Activated naive CD8-positive, alpha-beta T cell treated with anti-CD3 and anti-CD28 coated beads, Interleukin-2, amount 10 ng/mL, durations not matched to agents 7 days and 5 days (primary cell): ENCODE measurements at places on chromosomes 16 and 17. TPM values are rescaled to one million over a fixed set of nuclear protein-coding genes. Genes with fewer than 3 reads are reported as not detected.

DNA sequence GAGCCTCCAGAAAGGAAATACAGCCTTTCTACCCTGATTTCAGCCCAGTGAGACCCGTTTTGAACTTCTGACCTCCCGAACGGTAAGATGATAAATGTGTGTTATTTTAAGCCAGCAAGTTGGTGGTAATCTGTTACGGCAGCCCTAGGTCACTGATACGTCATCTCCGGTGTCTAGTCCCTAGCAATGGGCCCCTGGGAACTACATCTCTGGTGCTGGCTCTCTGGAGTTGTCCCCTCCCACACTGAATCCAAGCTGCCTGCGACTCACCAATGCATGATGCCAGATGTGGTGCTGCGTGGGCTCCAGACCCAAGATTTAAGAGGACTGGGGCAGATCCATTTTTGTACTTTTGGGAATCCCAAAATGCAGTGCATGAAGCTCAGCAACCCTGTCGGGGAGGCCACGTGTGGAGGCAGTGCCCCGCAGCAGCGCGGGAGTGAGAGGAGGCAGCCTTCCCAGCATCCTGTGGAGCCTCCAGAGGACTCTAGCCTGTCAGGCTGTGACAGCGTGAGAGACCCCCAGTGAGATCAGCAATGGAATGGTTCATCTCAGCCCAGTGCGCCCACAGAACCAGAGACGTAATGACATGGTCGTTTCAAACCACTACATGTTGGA is 43.6 kb upstream of the USP7 start:
- no peak overlapping the region for H3K27ac ChIP-seq
- no peaks in the 10 kb centered on the region for H3K36me3 ChIP-seq
- H3K4me1 ChIP-seq: no peaks in the 10 kb centered on the region
- DNase-seq: no peak

Gene CTU2
- total RNA-seq: 25.7 TPM

DNA sequence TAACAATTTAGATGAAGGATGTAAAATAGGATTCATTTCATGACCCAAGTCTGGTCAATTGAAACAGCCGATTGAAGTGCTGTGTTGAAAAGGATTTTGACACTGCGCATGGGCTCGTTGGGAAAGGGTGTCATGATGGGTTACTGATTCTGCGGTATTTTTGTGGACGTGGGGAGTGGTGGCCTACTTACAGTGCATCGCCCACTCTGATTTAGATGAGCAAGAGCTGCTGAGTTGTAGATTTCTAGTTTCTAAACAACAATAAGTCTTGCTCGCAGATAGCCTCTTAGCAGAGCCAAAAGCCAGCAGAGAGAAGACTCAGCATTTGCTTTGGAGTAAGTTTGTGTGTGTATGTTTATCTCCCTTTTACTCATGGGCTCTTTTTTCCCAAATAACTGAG is 731.0 kb downstream of the MAF start:
- no peak overlapping the region for H3K4me3 ChIP-seq
- no peaks in the 10 kb centered on the region for H3K27me3 ChIP-seq
- H3K36me3 ChIP-seq: no peaks in the 10 kb centered on the region
- H3K27ac ChIP-seq: no peak overlapping the region
- DNase-seq: no peak

DNA sequence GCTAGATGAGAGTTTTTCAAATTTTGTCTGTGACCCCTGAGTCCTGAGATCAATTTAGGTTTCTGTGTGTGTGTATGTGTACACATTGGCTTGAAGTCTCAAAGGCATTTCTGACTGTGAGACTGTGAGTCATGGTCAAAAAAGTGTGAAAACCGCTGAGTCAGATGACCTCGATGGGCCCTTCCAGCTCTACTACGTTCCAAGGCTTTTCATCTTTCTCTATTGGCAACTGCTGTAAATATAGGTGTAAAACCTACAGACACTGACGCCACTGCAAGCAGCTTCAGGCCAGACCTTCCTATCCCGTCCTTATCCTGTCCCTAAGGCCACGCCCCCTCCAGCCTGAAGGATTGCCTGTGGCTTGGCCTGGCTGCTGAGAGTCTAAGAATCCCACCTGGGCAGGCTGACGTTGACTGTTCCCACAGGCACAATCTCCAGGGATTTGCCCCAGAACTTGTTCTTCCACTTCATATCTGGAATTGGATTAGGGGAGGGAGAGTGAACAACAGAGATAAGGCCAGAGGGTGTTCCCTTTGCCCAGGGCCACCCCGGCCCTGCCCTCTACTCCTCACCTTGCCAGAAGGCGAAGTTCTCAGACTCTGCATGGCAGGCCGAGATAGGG is 11.3 kb downstream of the OSBPL7 start:
- no peak for DNase-seq
- H3K4me1 ChIP-seq: peaks cover 1% of the 10 kb centered on the region
- peaks cover 17% of the 10 kb centered on the region for H3K36me3 ChIP-seq

DNA sequence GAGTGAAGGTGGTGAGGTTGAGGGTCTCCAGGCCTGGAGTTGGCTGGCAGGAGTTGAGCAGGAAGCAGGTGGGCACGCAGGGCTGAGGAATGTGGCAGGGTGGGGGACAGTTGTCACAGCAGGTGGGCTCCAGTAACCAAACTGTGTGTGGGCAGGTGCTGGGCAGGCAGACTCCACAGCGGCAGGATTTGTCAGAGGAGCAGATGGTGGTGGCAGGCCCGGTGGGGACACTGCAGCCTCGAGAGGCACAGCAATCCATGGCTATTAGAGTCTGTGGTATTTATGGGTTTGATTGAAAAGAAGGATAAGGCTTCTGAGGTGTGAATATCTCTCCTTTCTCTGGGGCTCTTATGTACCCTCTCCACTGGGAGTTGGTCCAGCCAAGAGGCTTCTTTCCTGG is at the start of gene KRTAP3-3:
Gene KRTAP3-3 (minus strand): TSS at position 326 of the 400 bp plus-strand sequence. CDS start 67 bp downstream, at position 259.
- H3K36me3 ChIP-seq: no peaks in the 10 kb centered on the region
- H3K4me1 ChIP-seq: no peaks in the 10 kb centered on the region
- DNase-seq: no peak
- H3K27me3 ChIP-seq: peaks cover 26% of the 10 kb centered on the region
- no peak within 1 kb of the TSS for H3K27ac ChIP-seq

DNA sequence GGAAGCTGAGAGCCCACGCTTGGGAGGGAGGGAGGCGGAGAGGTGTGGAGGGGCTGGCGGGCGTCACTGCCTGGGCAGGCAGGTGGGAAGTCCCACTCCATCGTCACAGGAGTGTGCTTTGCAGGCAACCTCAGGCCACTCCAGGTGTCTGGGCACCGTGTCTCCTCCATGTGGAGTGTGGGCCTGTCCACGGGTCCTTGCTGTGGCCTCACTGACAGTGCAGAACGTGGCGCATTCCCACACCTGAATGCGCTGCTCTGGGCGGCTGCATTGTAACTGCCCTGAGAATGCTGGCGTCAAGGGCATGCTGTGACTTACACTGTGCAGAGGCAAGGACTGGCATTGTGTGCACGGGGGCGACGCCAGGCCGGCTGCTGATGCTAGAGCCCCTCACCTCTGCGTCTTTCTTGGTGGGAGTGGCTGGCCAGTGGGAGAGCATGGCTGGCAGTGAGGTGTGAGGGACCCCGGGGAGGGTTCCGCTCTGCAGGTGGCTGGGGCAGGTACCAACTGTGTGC is 66.4 kb downstream of the BANP start:
- DNase-seq: no peak
- no peaks in the 10 kb centered on the region for H3K27me3 ChIP-seq
- H3K27ac ChIP-seq: no peak overlapping the region
- no peaks in the 10 kb centered on the region for H3K4me1 ChIP-seq
- H3K4me3 ChIP-seq: no peak overlapping the region

Gene CCDC102A
- total RNA-seq: 11.3 TPM

DNA sequence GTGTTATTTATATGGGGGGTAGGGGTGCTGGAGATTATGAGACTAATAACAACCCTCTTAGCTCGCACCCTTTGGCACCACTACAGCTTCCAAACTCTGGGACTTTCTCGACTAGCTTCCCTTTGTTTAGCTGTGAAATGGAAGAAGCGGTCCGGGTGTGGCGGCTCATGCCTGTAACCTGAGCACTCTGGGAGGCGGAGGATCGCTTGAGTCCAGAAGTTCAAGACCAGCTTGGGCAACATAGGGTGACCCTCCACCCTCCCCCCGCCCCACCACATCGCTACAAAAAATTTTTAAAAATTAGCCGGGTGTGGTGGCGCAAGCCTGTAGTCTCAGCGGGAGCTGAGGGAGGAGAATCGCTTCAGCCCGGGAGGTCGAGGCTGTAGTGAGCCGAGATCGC is 814 bp upstream of the CDH3 start:
- H3K27me3 ChIP-seq: peaks cover 62% of the 10 kb centered on the region
- peak overlapping the region; percentile 60 for H3K4me3 ChIP-seq
- H3K36me3 ChIP-seq: no peaks in the 10 kb centered on the region
- no peak overlapping the region for H3K27ac ChIP-seq
- peaks cover 9% of the 10 kb centered on the region for H3K4me1 ChIP-seq

- no peak overlapping the region for H3K4me3 ChIP-seq
- no peak for DNase-seq
- H3K4me1 ChIP-seq: peaks cover 6% of the 10 kb centered on the region
- no peaks in the 10 kb centered on the region for H3K36me3 ChIP-seq
- peaks cover 13% of the 10 kb centered on the region for H3K27me3 ChIP-seq
Observed at GRCh38 chr17:33667671-33668070, 374.6 kb upstream of the ASIC2 start.

GRCh38 chr16:59013930-59014329 is 279.8 kb upstream of the GOT2 start:
- no peaks in the 10 kb centered on the region for H3K27me3 ChIP-seq
- H3K27ac ChIP-seq: no peak overlapping the region
- no peak for DNase-seq
- H3K4me1 ChIP-seq: no peaks in the 10 kb centered on the region
- no peak overlapping the region for H3K4me3 ChIP-seq
- no peaks in the 10 kb centered on the region for H3K36me3 ChIP-seq

DNA sequence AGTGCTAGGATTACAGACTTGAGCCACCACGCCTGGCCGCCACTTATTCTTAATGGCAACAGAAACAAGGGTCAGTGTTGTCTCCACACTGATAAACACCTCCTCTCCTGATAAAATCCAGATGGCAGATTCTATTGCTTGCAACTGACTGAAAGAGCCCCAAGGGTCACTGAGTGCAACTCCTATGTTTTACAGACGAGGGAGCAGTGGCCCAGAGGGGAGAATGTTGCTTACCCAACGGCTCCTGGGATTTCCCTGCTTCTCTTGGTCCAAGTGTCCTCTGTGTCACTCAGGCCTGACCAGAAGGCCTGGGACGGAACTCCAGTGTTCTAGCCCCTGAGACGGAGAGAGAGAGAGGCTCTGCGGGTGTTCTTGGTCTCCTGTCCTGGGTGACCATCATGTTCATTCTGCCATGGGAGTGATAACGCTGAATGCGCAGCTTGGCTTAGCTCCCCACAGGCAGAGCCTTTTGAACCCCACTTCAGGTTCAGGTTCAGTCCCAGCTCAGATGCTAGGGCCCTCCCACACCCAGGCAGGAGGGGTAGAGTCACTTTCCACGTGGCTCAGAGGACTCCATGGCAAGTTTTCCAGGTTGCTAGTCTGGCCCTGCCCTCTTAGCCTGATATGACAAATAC is 77.3 kb upstream of the NLRP1 start:
- no peak overlapping the region for H3K27ac ChIP-seq
- no peak overlapping the region for H3K4me3 ChIP-seq
- H3K36me3 ChIP-seq: no peaks in the 10 kb centered on the region
- H3K27me3 ChIP-seq: no peaks in the 10 kb centered on the region
- DNase-seq: no peak

Gene CHRNE
- 1.1 TPM for total RNA-seq

Gene RNF43
- 0.72 TPM for total RNA-seq

Gene NAGPA
- 18.2 TPM for total RNA-seq

Gene RNF222
- total RNA-seq: 0.30 TPM

Gene KLHL10
- not detected for total RNA-seq

GRCh38 chr17:41415833-41416335 is 8.5 kb downstream of the KRT37 start:
- H3K36me3 ChIP-seq: no peaks in the 10 kb centered on the region
- H3K27me3 ChIP-seq: peaks cover 3% of the 10 kb centered on the region
- DNase-seq: no peak
- no peak overlapping the region for H3K4me3 ChIP-seq
- no peak overlapping the region for H3K27ac ChIP-seq
- H3K4me1 ChIP-seq: no peaks in the 10 kb centered on the region

GRCh38 chr17:64230791-64231408 is 32.2 kb downstream of the TEX2 start:
- no peak overlapping the region for H3K27ac ChIP-seq
- peaks cover 3% of the 10 kb centered on the region for H3K4me1 ChIP-seq
- H3K36me3 ChIP-seq: peaks cover 4% of the 10 kb centered on the region
- DNase-seq: no peak
- H3K4me3 ChIP-seq: no peak overlapping the region

Gene GAST
- total RNA-seq: not detected

Gene TTLL6
- not detected for total RNA-seq

Gene WIPF2
- 27.7 TPM for total RNA-seq

GRCh38 chr17:54013072-54013471 is 190.3 kb downstream of the KIF2B start:
- no peak overlapping the region for H3K27ac ChIP-seq
- no peak for DNase-seq

Gene FOXL1
- total RNA-seq: not detected

- no peak for DNase-seq
- H3K27ac ChIP-seq: no peak overlapping the region
- no peak overlapping the region for H3K4me3 ChIP-seq
Observed at GRCh38 chr17:29533976-29534375, 32.9 kb downstream of the ABHD15 start.

DNA sequence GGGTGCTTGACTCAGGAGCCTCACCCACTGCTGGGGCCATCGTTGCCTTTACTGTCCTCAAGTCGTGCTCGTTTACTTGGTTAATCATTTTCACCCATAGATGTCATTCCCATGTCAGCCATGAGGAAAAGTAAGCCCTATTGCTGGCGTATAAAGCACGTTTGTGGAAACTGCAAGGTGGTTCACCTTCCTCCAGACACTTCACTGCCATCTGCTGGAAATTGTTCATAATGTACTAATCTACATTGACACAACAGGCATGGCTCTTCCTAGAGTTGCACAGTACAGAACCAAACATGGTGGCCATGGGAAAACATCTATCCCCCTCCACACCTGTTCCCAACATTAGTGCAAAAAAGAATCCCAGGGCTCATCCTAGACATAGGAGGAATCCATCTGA is 116.6 kb downstream of the ZNF18 start:
- H3K4me1 ChIP-seq: no peaks in the 10 kb centered on the region
- no peaks in the 10 kb centered on the region for H3K36me3 ChIP-seq
- H3K4me3 ChIP-seq: no peak overlapping the region
- DNase-seq: no peak

DNA sequence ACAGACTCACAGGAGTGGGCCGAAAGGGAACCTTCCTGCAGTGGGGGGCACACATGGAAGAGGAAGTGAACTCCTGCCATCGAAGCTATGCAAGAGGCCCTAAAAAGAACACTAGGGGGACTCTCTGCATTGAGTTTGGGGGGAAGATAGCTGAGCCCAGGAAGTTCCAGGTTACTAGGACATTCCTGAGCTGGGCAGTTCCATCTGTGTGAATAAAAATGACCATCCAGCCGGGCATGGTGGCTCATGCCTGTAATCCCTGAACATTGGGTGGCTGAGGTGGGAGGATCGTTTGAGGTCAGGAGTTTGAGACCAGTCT is 211.8 kb downstream of the ZNF423 start:
- H3K36me3 ChIP-seq: no peaks in the 10 kb centered on the region
- H3K27ac ChIP-seq: no peak overlapping the region
- H3K4me1 ChIP-seq: no peaks in the 10 kb centered on the region
- no peak for DNase-seq

Gene WFDC1
- total RNA-seq: not detected

GRCh38 chr16:83603723-83604570 is 203.8 kb upstream of the HSBP1 start:
- H3K27me3 ChIP-seq: peaks cover 3% of the 10 kb centered on the region
- no peaks in the 10 kb centered on the region for H3K4me1 ChIP-seq
- DNase-seq: no peak
- no peaks in the 10 kb centered on the region for H3K36me3 ChIP-seq

Gene NPIPB6
- total RNA-seq: 4.5 TPM
